ENCODE measurements at places on chromosomes 13 and 19.

DNA sequence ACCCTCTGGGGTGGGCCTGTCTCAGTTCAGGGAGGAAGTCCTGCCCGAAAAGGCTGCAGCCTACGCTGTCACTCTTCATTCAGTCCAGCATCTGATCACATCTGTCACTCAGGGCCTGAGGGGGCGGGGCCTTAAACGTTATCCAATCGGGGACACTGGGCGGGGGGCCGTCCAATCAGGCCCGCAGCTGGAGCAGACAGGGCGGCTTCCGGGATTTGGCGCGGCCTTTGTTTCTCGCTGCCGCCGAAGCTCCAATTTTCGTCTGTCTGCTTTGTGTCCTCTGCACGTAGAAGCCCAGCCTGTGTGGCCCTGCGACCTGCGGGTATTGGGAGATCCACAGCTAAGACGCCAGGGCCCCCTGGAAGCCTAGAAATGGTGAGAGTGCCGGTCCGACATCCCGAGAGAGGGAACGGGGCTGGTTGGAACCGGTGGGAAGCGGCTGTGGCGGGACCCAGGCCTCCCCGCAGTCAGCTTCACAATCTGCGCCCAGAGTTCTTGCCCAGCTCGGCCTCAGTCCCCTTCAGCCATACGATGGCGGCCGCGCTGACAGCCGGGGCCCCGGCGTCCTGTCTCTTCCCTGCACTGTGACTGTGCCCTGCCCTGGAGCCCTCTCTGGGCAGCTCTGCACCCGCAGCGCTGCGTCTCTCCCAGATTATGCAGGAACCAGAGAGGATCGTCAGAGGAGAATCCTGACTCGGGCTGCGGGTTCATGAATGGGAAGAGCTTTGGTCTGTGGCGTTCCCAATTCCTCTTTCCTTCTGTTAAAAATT is at the start of gene ZNF730:
Gene ZNF730 (plus strand): TSS at position 224 of the 770 bp plus-strand sequence. CDS start 149 bp downstream, at position 373.
- peak; percentile 1 for DNase-seq

- DNase-seq: no peak
Observed at GRCh38 chr19:31625575-31625974, 276.3 kb upstream of the TSHZ3 start.

GRCh38 chr13:99305566-99305965 is 1.6 kb downstream of the GPR183 start:
- DNase-seq: no peak

- no peak for DNase-seq
Observed at GRCh38 chr19:19571071-19571786, 33.2 kb downstream of the CILP2 start.

DNA sequence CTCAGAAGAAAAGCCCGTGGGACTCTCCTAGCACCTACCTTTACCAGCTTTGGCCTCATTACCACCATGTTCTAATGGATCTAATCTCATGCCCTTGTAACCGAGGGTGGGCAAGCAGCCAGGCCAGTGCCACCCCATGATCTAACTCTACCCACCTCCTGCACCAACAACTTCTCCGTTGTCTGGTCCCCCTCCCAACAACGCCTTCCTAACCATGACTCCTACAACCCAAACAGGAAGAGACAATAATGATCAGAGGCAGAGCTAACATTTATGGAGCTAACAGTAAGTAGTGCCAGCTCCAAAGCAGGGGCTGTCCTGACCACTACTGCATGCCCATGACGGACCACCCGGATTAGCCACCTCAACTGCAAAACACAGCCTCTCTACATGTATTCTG is 3.5 kb downstream of the USP12 start:
- DNase-seq: no peak

- DNase-seq: no peak
Observed at GRCh38 chr19:50629194-50629593, 10.5 kb downstream of the SYT3 start.

GRCh38 chr19:46144756-46145155 is 3.3 kb upstream of the IGFL2 start:
- DNase-seq: no peak

DNA sequence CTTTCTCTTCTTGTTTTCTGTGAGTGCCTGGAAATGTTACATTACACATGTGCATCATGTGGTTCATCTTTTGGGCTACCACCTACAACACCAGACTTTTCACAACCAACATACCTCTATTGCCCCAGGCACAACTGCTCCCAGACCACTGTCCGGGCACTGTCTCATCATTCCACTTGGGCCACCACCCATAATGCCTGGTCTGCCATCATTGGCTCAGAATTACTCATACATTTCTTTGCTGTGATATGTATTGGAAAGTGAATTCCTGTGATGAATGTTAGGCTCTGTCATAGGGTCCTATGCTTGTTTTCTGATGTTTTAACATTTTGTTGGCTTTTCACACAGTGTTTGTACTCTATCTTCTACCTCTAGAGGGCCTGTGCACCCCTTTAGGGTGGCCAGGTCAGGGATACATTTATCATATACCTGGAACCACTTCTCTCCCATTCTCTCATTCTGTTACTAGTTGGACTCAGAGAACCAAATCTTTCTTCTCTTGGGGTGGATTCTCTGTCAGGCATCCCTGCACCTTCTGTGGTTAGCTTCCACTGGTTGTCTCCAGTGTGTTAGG is 172.8 kb downstream of the NHLRC3 start:
- DNase-seq: no peak

- no peak for DNase-seq
Observed at GRCh38 chr13:76439546-76439945, 446.7 kb downstream of the KCTD12 start.

GRCh38 chr19:18730885-18731513 is 47.5 kb downstream of the CRTC1 start:
- no peak for DNase-seq

- peak; percentile 30 for DNase-seq
Observed at GRCh38 chr13:114140131-114140905, 7.9 kb upstream of the RASA3 start.

- no peak for DNase-seq
Observed at GRCh38 chr19:1678073-1678472, 25.7 kb upstream of the TCF3 start.

- DNase-seq: no peak
Observed at GRCh38 chr13:59061621-59062020, 1102.1 kb downstream of the DIAPH3 start.

- no peak for DNase-seq
Observed at GRCh38 chr19:45473682-45474605, 6.1 kb downstream of the FOSB start.

- no peak for DNase-seq
Observed at GRCh38 chr13:65725006-65725405, 1505.1 kb downstream of the PCDH9 start.

DNA sequence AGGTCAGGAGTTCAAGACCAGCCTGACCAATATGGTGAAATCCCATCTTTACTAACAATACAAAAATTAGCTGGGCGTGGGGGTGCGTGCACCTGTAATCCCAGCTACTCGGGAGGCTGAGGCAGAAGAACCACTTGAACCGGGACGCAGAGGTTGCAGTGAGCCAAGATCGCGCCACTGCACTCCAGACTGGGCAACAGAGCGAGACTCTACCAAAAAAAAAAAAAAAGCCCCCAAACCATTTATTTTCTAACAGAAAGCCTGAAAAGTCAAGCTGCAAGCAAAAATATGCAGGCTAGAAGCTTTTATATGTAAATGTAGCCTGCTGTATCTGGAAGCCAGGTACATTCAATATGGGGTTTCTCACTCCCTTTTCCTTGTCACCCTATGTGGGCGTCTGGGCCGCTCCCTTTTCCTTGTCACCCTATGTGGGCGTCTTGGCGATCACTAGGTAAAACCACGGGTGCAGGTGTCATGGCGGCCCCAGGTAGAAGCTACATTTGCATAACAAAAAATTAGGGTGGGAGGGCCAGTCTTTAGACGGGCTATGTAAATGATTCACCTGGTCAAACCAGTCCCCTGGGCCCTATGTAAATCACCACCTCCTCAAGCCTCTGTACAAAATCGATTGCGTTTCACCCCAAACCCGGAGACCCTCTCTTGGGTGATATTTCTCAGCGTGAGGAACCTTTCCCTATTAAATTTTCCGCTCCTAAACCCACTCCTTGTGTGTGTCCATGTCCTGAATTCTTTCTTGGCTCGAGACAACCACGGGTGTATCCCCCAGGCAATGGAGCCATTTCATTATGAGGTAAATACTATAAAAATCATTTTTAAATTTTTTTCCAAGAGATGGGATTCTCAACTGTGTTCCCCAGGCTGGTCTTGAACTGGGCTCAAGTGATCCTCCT is 2.1 kb downstream of the TRIM13 start:
- no peak for DNase-seq

GRCh38 chr19:56253737-56254136 is 18.8 kb upstream of the EDDM13 start:
- no peak for DNase-seq

DNA sequence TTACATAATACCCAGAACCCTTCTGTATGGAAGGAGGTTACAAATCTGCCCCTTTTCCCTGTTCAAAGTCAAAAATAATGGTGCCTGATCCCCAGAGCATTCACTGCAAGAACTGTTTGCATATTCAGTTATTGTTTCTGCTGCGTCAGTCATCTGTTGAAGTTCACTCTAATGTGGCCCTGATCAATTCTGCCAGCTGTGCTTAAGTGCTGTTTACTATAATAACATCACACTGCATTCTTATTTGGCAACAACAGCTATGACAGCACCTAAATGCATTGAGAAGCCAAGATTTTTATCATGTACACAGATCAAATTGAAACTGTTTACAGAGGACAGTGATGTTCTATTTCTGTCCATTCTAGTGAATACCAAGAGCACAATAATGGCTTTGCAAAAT is 115.9 kb downstream of the DACH1 start:
- DNase-seq: no peak

DNA sequence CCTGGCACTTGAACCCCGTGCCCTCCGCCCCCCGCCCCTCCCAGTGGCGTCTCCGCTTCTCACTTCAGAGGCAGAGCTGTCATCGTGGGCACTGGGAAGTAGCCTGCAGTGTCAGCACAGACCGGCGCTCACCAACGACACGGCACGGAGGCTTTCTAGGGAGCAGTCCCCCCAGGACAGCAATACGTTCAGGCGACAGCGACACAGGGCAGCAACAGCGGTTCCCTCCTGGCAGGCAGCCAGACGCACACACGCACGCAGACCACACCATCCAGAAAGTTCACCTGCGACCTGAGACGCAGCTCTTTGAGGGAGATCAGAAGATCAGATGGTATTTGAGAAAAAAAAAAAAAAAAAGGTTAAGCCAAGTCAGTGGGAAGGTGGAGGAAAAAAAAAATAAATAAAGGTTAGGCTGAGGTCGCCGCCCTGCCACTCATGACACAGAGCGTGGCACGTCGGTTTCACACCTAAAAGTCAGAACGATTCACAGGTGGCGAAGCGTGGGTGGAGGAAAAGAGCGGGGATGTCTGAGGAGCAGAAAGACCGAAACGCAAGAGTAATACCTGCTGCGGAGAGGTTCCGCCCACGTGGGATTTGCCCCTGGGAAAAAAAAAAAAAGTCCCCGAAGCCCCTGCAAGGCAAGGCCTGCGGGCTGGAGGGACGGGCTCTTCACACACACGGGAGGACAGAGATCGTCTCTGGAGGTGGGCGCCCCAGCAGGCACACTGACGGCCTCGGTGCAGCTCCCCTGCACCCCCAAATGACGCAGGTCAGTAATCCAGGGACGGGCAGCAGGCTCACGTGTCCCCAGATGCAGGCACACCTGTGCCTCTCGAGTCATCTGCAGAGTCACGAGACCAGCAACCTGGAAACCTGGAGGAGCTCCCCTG is 94.5 kb downstream of the GNG7 start:
- DNase-seq: peak; percentile 67

- DNase-seq: no peak
Observed at GRCh38 chr19:47243364-47243775, 12.4 kb upstream of the BBC3 start.

DNA sequence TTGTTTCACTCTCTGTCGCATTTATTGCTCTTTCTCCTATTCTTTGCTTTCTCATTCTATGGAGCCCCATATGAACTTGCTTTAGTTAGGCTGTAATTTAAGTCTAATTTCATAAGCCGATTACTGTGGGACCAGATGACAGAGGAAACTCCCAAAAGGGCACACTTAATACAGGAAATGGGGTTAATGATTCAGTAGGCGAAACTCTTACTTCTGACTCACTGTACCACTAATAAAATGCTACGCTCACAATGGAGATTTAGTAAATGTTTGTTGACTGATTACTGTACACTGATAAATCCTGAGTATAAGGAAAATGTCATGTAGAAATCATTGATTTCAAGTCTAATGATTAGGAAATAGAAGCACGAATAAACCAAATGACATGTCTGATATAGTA is 276.4 kb downstream of the KLF5 start:
- no peak for DNase-seq

DNA sequence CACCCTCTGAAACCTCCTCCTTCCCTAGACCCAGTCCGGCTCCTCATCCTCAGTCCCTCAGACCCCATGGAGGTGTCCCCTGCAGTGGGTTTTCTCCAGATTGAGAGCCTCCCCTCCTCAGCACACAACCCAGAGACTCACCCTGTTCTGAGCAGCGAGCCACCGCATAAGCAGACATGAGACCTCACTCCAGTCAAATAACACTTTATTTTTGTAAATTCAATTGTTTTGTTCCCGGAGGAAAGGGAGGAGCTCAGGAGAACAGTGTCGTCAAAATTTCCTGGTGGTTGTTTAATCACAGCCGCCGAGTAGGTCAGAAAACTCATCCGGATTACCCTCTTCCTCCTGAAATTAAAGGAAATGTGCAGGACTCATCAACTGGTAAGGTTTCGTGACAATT is 57.5 kb downstream of the ERICH4 start:
- DNase-seq: no peak

- DNase-seq: no peak
Observed at GRCh38 chr19:38695832-38696728, 48.2 kb downstream of the CAPN12 start.

GRCh38 chr13:110442930-110443621 is 118.4 kb downstream of the RAB20 start:
- no peak for DNase-seq

DNA sequence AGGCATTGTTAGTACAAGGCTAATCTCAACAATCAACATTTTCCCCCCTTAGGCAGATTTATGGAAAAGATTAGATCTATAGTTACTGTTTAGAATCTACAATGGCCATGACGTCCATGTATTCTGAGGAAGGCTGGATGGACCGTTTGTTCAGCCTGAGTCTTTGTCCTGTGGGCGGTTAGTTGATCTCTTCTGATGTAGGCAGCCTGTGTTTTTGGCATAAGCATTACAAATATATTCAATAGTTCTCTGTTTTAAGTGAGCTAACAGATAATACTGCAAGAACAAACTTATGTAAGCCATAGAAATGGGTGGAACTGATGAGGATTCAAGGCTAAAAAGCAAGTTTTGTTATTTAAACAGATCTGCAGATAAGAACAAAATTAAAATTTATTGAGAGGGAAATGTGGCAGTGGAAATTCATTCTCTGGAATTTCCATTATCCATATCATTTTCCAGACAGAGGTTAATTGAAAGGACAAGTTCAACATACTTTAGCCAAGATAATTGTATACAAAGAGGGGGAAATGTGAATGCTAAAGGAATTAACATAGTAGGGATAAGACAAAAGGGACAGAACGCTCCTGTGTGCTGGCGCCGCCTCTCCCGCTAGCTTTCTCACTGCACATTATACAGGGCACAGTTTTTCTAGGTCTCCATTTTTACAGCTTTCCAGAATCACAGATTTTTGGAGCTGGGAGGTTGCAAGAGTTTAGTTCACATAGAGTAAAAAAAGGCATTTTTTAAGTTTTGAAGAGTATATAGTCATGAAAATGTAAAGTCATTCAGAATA is 48.6 kb downstream of the FAM124A start:
- no peak for DNase-seq
